ENCODE measurements at places on chromosomes 11 and 22. TPM values are rescaled to one million over a fixed set of nuclear protein-coding genes. Genes with fewer than 3 reads are reported as not detected.
A peak's percentile ranks its signal among the peaks of the same experiment; 100 is the strongest.

- ATAC-seq = no peak
Observed at GRCh38 chr11:7597620-7598019, 75.7 kb downstream of the CYB5R2 start.

DNA sequence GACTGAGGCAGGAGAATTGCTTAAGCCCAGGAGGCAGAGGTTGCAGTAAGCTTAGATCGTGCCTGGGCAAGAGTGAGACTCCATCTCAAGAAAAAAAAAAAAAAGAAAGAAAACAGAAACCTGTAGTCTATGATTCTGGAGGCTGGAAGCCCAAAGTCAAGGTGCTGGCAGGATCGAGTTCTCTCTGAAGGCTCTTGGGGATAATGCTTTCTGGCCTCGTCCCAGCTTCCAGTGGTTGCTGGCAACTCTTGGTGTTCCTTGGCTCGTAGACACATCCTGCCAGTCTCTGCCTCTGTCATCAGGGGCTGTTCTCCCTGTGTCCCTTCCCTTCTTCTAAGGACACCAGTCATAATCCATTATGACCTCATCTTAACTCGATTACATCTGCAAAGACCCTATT, 16.8 kb upstream of the CCDC86 start:
- no peak for ATAC-seq

GRCh38 chr11:89736566-89736965, 26.5 kb downstream of the TRIM77 start:
- ATAC-seq = no peak

DNA sequence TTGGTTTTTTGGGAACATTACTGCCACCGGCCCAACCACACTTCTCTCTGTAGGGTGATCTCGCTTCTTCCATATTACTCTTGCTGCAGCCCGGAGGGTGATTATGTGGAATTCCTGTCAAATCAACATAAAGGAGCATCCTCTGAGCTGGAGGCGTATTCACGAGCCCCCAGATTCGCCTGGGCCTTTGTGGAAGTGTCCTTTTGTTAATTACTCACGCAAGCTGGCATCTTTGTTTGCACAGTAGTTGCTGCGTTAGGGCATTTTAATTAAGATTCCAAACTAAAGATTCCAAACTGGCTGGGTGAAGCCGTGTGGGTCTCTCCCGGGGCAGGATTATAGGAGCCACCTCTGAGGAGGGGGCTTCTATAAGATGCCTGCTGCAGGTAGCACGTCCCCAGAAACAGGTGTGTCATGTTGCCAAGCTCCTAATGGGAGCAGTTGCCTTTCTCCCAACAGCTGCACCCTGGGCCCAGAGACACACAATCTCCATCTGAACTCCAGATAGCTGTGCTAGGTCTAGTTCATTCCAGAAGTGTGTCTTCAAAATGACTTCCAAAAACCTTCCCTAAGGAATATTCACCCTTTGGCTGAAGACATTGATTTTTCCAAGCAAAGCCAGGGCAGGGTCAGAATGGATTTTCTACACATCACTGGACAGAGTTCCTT, 40.9 kb downstream of the SHISAL1 start:
- no peak for ATAC-seq

GRCh38 chr11:2222451-2222850, 47.9 kb downstream of the ASCL2 start:
- no peak for ATAC-seq

DNA sequence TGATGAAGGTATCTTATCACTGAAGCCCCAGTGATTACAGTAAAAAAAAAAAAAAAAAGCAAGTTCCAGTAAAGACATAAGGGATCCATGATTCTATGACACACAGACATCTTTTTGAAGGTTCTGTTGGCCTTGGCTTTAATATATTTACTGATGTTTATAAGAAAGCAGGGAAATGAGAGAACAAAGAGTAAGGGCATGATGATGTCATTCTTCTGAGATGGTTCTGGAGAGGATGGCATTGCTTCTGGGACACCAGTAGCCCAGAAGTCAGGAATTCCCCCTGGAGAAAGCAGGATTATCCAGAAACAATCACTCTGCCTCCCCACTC, 233.6 kb downstream of the FAM76B start:
- no peak for ATAC-seq

DNA sequence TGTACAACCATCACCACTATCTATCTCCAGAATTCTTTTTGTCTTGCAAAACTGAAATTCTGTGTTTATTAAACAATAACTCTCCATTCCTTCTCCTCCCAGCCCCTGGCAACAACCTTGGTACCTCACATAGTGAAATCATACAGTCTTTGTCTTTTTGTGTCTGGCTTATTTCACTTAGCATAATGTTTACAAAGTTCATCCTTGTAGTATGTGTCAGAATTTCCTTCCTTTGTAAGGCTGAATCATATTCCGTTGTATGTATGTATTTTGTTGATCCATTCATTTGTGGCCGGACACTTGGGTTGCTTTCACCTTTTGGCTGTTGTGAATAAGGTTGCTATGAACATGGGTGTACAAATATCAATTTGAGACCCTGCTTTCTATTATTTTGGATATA, 243.7 kb upstream of the TBCEL start:
- ATAC-seq = no peak

DNA sequence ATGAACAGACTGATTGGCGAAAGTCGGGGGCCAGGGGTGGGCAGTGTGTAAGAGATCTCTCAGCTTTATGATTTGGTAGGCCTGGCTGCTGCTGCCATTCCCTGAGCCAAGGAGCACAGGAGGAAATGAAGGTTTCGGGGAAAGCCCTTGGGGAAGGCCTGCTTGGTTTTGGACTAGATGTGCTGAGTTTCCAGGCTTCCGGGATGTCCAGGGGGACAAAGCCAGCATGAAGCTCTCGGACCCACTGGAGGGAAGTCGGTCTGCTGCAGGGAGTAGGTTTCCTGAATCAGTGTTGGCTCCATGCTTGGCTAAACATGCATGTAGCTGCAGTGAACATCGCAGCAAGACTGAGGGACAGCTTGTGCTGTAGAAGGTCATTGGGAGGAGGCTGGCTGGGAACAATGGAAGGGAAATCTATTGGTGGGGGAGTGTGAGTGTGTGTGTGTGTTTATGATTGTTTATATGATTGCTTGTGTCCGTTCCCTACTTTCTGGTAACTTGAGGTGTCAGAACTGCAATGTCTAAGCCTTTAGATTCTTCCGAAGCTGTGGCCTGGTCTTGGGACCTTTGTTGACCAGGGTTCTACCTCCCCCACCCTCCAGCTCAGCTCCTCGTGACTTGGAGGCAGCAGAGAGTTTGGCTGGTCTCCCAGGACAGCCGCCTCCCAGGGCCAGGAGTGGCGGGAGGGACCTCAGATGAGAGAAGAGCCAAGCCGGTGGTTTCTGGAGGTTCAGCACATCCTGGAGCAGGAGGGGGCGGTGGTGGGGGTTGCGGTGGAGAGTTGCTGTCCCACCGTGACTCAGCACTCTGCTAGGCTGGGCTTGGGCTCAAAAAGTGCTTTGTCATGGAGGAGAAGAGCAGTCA, 4.0 kb upstream of the FTH1 start:
- ATAC-seq = no peak

- ATAC-seq = no peak
Observed at GRCh38 chr11:5239046-5239445, 4.8 kb upstream of the HBD start.

GRCh38 chr11:80638296-80638695, 1197.5 kb upstream of the TENM4 start:
- ATAC-seq = no peak

DNA sequence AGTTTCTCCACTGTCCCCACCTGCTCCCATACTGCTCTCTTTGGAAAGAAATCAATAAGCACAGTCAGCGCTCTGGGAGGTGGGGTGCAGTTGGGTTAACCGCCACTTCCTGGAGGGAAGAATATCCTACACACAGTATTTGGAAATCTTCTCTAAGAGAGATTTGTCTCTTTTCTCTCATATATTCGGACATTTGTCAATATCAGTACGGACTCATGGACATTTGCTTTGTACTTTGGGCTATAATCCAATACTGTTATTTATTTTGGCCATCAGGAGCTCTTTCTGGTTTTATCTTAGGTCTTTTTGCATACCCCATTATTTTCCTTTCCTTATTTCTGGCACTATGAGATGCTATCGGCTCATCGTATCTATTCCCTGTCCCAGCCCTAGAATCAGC, 13.7 kb downstream of the NLRP14 start:
- no peak for ATAC-seq

GRCh38 chr11:13042873-13043342, 33.8 kb downstream of the RASSF10 start:
- ATAC-seq = no peak

DNA sequence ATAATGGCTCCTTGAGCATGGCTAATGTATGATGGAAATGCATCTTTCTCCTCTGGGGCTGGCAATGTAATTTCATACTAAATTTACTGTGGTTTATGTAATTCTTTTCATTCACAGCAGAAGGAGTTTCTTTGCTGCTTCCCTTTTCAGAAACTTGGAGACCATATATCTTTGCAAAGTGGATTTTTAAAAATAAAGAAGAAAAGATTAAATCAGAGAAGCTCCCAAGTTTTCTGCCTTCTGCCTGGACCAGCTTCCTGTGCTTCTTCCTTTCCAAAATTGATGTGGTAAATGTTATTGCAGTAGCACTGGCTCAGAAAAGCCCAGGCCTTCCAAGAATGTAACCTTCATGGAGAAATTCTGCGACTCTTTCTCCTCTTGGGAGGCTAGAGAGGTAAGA, 300.1 kb upstream of the NCAM1 start:
- ATAC-seq = no peak

DNA sequence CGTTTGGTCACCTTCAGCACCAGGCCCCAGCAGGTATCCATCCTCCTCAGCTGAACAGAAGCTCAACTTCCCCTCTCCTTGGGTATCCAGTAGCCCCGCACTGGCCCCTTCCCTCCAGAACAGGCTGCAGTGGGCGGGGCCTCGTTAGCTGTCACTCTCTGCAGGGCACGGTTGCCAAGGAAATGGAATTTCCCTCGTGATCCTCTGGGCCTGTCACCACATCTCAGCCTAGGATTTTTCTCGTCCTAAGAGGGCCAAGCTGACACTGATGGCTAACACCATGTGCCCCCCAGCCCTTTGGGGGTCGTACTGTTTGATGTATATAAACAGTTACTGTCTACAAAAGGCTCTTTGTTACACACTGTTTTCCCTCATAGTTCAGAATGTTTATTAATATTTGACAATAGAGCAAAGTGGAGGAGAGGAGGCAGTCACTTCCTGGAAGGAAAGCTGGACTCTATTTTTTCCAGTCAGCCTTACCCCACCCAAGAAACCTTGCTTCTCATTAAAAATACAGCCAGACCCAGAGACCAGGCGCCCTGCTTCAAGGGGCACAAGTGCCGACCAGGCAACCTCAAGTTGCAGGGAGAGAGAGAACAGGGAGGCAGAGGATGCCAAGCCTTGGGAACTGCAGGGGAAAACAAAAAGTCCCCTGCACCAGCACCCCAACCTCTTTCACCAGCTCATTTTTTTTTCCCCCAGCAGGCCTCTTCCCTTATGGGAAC, 44.5 kb downstream of the FEZ1 start:
- ATAC-seq = peak; percentile 59

DNA sequence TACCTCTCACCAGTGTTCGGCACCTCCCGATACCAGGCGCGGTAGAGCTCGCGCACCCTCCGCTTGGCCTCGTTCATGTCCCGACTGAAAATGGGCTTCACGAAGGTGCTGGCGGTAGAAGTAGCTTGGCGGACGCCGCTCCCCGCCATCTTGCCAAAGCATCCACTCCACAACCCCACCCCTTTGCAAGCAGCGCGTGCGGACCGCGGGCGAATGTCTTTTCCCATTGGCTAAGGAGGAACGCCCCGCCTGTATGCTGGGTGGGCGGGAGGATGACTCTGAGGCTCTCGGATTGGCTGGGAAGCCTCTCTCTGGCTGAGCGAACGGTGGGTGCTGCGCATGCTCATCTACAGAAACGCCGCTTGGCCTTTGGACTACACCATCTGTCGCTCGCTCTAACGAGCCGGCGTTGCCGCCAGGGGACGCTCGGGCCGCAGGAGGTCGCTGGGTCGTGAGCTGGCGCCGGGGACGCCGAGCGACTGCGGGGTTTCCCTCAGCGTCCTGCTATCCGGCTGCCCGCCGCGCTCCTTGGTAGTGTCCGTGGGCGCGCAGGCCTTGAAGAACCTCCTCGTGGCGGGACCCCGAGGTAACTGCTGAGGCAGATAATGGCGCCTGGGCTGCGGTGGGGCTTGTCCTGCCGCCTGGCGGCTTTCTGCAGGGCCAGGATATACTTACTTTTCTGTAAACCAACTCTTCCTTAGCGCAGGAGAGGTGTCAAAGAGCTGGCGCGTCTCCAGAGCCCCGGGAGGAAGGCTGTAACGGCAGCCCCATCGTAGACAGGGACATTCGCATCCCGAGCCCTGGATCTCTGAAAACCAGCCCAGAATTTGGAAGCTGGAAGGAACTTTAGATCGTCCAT, at the start of gene NDUFA6:
Gene NDUFA6 (minus strand): TSS at position 177 of the 859 bp plus-strand sequence. CDS start 28 bp downstream, at position 149.
- ATAC-seq = peak; percentile 95

- ATAC-seq = no peak
Observed at GRCh38 chr11:109077291-109077920, 344.6 kb upstream of the C11orf87 start.

GRCh38 chr11:118659314-118659952, 20.0 kb downstream of the TREH start:
- ATAC-seq = peak; percentile 91

DNA sequence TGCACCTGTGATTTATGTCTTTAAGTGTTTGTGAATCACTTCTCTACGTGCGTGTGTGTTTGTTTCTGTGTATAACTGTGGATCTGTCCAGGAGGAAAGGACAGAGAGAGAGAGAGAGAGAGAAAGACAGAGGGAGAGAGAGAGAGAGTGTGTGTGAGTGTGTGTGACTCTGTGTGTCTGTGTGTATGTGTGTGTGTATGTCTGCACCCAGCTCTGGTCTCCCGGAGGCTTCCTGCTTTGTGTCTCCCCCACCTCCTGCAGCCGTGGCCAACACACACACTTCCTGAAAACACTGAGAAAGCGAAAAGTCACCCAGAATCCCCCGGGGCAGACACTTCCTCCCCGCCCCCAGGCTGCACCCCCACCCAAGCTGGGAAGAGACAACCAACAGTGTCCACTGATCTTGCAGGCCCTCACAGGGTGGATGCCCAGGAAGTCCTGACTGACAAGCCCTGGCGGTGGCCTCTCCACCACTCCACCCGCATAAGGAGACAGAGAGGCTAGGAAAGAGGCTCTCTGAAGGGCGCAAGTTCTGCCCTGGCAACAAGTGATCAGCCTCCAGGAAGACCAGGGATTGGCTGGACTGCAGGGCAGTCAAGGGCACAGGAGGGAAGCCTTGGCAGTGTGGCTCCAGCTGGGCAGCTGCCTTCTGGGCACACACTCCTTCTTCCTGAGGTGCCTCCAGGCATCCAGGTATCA, 30.0 kb downstream of the ARAP1 start:
- peak; percentile 91 for ATAC-seq

DNA sequence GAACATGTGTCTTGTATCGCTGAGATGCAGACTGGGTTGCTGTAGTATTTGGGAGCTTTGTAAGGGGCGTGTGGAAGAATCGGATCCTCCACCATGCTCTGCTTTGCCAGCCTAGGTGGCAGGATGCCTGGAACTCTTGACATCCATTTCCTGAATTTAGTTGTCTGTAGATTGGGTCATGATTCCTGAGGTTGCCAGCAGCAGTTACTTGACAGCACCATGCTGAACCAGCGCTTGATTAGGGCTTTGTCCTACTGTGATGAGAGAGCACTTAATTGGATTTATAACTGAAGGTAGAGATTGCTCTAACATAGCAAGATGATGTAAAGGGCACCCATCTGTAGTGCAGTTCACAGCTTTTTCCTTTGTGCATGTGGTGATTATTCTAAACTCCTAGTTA, 75.6 kb upstream of the HORMAD2 start:
- no peak for ATAC-seq

The NRIP3 gene
- 2.4 TPM for total RNA-seq

The PRG2 gene
- total RNA-seq = 2.2 TPM

The CD59 gene
- 78.1 TPM for total RNA-seq

The ARHGAP20 gene
- total RNA-seq = not detected

The ACRV1 gene
- not detected for total RNA-seq

The TAF6L gene
- total RNA-seq = 14.1 TPM

Data from activated T-helper 17 cell treated with anti-CD3 and anti-CD28 coated beads, Interleukin-2, amount 50 U/mL, for 72 hours (primary cell).